Myocyte (in vitro differentiated cells): ENCODE measurements at places on chromosomes 4 and X. TPM values are rescaled to one million over a fixed set of nuclear protein-coding genes. Genes with fewer than 3 reads are reported as not detected.

- no peak for DNase-seq
Observed at GRCh38 chrX:69185141-69185540, 19.9 kb upstream of the PJA1 start.

DNA sequence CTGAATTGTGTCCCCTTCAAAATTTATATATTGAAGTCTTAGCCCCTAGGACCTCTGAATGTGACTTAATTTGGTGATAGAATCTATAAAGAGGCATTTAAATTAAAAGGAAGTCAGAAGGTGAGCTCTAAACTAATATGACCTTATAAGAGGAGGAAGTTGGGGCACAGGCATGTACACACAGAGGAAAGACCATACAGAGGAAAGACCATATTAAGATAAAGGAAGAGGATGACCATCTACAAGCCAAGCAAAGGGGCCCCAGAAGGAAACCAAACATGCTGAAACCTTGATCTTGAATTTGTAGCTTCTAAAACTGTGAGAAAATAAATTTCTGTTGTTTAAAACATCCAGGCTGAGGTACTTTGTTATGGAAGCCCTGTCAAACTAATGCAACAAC is 26.9 kb upstream of the CYBB start:
- DNase-seq: no peak

- no peak for DNase-seq
Observed at GRCh38 chrX:40008791-40009461, 88.8 kb downstream of the BCOR start.

DNA sequence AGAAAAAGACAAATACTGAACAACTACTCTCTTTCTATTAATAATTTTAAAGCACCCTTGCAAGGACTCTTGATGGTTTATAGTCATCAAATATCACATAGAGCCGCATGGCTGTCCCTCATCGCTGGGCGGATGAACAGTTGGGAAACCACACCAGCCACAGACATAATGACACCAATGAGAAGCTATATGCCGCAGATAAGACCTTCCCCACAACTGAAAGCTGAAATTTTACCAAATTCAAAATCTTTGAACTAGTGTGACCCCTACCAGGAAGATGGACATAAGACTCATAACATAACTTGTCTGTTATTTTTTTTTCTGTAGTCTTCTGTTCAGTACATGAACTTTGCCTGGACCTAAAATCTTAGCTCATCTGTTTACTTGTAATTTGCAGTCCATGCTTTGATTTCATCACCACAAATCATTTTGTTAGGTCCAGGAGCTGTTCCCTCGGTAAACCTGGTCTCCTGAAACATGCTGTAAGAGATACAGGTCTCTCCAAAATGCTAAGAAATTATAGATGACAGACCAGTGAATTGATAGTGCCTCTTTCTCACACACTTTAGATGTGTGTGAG is 157.3 kb upstream of the RAPGEF2 start:
- DNase-seq: no peak

Gene LRIT3
- total RNA-seq: 0.03 TPM in 1 of 2 replicates, not detected in the other

Gene NDUFB11
- 46.6 and 53.0 TPM in 2 replicates for total RNA-seq

Gene CRMP1
- 23.2 and 23.6 TPM in 2 replicates for total RNA-seq

Gene ZC4H2
- total RNA-seq: 14.4 and 14.8 TPM in 2 replicates

Gene PRKG2
- total RNA-seq: 0.32 TPM in 1 of 2 replicates, not detected in the other

Gene NKX1-1
- total RNA-seq: not detected in 2 replicates

Gene SLC4A4
- 13.3 and 13.9 TPM in 2 replicates for total RNA-seq

Gene BEND2
- total RNA-seq: not detected in 2 replicates
